ENCODE measurements at places on chromosomes 7 and 10.
A peak's percentile ranks its signal among the peaks of the same experiment; 100 is the strongest.

DNA sequence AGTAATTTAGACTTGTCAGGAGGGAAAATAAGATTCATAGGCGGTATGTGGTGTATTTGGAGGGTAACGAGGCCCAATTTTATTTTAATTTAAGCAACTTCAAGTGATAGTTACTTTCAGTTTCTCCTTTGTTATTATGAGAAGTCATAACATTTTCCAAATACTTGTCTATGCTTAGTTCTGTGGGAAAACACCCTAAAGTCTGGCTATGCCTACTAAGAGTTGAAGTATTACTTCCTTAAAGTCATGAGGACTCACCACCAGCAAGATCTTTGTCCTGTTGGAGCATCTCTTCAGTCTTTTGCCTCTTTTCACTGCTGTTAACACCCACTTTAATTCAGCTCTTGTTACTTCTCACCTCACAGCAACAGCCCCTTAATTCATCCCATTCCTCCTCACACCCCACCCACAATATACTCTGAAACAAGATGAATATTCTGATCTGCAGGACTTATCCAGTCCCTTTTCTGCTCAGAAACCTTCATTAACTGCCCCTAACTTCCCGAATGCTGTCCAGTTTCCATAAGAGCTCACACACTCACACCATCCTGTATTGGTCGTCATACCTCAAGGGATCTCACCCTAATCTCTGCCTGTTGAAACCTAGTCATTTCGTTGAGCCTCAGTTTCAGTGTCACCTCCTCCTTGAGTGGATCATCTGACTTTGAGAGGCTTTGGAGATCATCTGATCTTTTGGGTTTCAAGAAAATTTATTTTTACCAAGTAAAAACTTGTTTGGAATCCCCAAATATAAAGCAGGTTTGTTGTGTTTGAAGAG lies 61.3 kb downstream of the DNAH11 start:
- DNase-seq: no peak

DNA sequence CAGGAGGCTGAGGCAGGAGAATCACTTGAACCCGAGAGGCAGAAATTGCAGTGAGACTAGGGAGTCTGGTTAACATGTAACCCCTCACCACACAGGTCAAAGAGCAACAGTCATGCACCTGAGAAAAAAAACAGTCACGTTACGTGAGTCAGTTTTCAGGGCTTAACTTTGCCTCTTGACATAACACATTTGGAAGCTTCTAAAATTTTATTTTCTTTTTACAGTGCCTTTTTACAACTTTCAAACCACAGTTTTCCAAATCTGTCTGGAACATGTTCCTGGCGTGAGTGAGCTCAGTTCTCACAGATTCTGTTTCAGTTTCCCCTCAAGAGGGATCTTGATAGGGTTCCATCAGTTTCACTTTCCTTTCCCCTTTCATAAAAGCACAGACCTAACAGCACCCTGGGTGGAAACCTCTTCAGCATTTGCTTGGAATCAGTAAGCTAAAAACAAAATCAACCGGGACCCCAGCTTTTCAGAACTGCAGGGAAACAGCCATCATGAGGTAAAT lies 4.4 kb downstream of the IFIT3 start:
- DNase-seq: peak; percentile 18

- no peak for DNase-seq
Measured at GRCh38 chr7:156479596-156479995, 161.0 kb upstream of the RNF32 start.

DNA sequence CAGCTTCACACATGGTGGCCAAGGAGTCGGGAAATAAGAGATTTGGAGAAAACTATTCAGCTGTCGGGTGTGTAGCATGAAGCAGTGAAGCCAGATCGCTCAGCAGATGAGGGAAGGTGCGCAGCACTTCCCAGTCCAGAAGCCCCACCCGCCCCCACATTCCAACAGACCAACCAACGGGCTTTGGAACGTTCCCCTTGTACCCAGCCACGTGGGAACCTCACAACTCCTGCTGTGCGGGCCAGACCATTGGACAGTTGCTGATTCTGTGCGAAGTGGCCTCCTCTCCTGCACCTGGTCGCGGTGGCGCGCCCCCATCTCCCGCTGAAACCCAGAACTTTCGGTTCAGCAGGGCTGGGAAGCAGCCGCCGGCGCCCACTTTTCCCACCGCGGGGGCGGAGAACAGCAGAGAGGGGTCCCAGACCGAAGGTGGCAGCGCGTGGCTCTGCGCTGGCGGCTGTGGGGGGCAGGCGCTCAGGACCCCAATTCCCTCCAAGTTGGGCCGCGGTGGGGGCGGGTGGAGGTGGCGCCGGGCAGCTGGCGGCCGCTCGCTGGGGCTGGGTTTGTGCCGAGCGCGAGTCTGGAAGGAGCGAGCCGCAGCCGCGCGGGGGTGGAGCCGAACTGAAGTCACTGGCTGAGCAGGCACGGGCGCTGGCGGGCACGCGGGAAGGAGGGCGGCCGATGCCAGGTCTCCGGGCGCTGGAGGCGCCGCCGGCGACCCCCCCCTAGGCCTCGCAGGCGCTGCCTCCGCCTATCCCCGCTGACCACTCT lies 1301.5 kb upstream of the SORCS1 start:
- no peak for DNase-seq

GRCh38 chr10:93315246-93315645 lies 166.9 kb downstream of the MYOF start:
- DNase-seq: no peak
